Left renal cortex interstitium (tissue), 4 donors: ENCODE measurements at places on chromosomes 6 and 20.

DNA sequence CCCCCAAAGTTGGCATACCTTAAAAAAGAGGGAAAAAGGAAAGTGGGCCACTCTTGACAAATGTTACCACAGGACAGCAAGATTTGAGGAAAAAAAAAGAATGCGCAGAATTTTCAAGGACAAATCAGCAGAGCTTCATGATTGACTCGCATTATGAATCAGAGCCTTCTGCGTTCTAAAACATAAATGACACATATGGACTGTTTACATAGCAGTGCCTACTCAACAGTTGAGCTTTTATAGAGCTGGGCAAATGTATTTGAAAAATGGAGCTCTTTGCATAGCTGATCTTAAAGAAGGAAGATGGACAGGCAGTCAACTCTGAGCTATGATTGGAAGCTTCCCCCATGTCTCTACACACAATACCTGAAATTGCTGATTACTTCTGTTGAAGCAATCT, 213.2 kb upstream of the NT5E start:
- no peak for DNase-seq

DNA sequence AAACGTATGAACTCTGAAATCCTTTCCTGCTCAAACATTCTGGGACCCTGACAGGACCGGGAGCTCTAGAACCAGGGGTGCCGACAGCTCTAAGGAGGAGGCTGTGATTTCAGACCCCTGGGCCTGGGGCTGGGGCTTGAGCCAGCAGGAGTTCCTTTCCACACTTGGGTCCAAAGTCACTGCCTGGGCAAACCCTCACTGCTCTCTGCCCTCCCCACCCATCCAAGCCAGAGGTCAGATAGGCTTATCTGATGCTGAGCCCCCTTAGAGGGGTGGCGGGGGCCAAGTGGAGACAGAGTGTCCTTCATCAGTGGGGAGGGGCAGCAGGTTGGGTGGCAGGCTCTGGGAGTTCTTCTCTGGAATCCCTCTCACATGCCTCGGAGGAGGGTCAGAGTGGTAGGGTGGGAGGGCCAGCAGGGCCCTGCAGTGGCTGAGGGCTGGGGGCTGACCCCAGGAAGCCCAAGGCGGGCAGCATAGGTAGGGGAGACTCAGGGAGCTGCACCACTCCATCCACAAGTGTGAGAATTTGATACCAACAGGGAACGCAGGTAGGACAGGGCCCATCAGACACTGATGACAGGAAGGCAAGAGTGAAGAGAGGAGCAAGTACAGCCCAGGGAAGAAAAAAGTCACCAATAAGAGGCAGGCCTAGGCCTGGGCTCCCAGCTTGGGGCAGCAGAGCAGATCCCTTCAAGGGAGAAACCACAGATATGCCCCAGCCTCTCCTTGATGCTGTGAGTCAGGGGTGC, 121.0 kb downstream of the MRPL14 start:
- DNase-seq, result no peak

- no peak for DNase-seq
These were observed 27.8 kb downstream of the ASIP start for GRCh38 chr20:34268851-34269636.

- DNase-seq, result no peak
These were observed 1.9 kb upstream of the GJE1 start for GRCh38 chr6:142130814-142131213.

GRCh38 chr6:96171112-96171511, 155.3 kb downstream of the FUT9 start:
- no peak for DNase-seq

DNA sequence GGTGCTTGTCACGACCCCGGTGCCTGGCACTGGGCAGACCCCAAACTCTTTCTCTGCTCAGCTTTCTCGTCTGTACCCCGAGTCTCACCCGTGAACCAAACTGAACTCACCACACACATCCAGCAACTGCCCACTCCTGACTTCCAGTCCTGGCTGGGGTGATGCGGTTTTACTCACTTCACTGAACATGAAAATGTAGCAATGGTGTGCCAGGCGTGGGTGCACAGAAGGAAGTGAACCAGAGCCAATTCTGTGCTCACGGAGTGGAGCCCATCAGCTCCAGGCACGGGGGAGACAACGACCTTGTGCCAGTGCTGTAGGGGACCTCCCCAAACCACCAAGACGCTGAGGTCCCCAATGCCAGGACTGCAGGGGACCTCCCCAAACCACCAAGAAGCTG, 78.7 kb upstream of the AFDN start:
- DNase-seq, result no peak

DNA sequence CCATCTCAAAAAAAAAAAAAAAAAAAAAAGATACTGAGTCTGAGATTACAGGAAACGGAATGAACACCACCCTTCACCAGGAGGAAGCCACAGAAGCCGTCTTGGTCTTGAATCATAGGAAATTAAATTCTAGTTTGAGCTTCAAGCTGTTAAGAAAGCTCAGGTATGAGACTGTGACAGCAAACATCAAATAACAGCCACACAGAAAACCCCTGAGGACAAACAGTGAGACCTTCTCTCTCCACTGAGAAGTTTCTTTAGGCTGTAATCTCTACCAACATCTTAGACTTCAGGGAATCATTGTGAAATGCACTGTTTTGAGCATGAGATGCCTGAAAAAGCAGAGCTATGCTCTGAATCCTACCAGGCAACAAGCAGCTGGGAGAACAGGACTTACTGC, 30.8 kb downstream of the PDE10A start:
- no peak for DNase-seq

DNA sequence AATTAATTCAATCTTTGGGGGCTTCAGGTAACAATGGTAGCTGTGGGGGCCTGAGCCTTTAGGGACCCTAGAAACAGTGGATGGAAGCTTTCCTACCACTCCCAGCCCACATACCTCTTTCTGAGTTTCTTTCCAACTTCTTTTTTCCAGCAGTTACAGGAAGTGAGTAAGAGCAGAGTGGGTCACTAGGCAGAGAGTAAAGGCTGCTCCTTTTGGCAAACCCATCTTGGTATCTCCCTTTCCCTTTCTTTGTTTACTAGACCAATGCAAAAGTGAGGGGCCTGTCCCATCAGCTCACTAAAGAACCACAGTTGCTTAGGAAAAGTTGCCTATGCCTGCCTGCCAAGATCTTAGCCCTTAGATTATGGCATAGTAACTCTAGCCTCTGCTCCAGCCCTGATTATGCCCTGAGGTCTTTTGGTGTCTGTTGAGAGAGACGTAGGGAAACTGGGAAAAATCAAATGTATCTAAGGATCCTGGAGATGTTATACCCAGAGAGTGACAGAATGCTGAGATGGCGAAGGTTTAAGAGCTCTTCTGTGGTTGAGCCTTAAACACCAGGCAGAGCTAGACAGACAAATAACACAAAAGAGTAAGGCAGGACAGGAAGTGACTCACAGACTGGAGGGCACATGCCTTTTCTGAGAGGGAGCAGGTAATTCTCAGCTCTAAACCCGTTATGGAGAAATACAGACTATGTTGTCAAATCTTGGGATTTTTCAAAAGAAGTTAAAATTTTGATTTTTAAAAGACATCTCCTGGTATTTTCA, 31.3 kb downstream of the TRMT6 start:
- no peak for DNase-seq

DNA sequence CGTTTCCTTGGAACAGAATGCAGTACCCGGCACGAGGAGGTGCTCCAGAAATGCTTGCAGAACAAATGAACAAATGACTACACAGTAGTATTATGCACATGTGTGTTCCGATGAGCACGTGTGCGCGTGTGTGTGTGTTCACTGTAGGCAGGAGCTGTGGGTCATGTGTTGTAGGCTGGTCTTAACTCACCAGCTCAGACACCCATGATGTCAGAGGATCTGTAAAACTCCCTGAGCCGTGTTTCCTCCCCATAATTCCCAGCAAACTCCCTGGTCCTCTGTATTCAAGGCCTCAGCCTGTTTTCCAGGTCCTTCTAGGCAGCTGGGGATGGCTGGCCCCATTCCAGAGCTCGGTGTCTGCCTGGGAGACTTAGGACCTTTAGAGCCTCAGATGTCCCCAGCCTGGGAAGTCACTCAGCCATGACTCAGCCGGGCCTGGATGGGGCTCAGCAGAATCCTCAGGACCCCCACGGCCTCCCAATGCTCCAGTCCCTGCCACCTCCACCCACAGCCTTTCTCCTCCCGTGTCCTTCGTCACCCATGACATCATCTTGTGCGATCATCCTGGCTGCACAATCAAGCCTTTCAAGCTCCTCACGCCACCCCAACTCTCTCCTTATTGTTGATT, 475.0 kb upstream of the SULF2 start:
- DNase-seq, result no peak

GRCh38 chr6:108133594-108134179, 32.1 kb upstream of the NR2E1 start:
- peak; percentile 80 for DNase-seq

DNA sequence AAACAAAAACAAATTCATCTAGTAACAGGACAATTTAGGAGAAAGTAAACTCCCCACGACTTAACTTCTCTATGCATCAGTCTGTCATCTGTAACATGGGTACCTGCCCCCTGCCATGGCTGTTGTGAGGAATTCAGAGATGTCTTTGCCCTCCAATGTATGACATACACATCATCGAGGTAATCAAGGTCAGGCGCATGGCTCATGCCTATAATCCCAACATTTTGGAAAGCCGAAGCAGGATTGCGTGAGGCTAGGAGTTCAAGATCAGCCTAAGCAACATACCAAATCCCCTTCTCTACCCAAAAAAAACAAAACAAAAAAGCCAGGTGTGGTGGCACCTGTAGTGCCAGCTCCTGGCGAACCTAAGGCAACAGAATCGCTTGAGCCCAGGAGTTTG, 9.0 kb downstream of the EEF1A1 start:
- DNase-seq, result no peak
